Mammary epithelial cell (primary cell): ENCODE measurements at places on chromosomes 7 and 10. TPM values are rescaled to one million over a fixed set of nuclear protein-coding genes. Genes with fewer than 3 reads are reported as not detected.

The RADIL gene
- total RNA-seq = 0.28 and 0.69 TPM in 2 replicates

GRCh38 chr7:30046127-30046770 is 18.0 kb downstream of the PLEKHA8 start:
- DNase-seq = no peak

The SEMA3D gene
- 4.0 and 9.5 TPM in 2 replicates for total RNA-seq

- peak; percentile 38 for DNase-seq
Observed at GRCh38 chr10:62082729-62083411, 181.4 kb downstream of the ARID5B start.

GRCh38 chr7:121331048-121331447 is 2.2 kb downstream of the WNT16 start:
- DNase-seq = no peak

DNA sequence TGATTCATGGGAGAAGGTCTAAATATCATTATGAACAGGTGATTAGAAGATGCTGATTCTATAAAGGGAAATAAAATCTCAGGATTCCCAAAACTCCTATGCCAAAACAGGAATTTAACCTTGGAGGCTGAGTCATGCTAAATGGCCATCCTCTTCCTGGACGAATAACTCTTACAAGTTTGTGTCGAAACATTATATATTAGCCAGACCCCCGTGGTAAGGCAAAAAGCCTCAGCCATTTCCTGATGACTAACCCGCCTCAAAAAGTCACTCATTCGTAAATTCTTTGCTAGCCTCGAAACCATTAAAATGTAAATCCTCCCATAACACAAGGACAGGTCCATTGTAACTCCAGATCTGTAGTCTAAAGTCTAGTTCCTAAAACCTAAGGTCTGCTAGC is 32.0 kb downstream of the CUL2 start:
- DNase-seq = peak; percentile 73

- no peak for DNase-seq
Observed at GRCh38 chr7:140596519-140597427, 43.8 kb downstream of the DENND2A start.

DNA sequence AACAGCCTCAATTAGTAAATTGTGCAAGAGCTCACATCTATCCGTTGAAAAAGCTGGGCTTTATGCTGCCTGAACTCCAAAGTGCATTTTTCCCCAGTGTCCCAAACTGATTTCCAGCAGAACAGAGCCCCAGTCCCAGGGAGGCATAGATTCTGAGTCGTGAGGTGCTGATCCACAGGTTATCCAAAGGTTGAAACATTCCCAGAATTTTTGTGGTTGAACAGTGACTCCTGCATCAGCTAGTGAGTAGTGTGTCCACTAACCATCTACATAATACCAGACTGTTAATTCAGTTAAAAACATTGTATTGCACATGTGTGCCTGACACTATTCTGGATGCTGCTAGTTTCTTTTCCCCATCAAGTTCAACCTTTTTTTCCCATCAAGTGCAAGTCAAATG is 761.5 kb downstream of the GATA3 start:
- peak; percentile 63 for DNase-seq

DNA sequence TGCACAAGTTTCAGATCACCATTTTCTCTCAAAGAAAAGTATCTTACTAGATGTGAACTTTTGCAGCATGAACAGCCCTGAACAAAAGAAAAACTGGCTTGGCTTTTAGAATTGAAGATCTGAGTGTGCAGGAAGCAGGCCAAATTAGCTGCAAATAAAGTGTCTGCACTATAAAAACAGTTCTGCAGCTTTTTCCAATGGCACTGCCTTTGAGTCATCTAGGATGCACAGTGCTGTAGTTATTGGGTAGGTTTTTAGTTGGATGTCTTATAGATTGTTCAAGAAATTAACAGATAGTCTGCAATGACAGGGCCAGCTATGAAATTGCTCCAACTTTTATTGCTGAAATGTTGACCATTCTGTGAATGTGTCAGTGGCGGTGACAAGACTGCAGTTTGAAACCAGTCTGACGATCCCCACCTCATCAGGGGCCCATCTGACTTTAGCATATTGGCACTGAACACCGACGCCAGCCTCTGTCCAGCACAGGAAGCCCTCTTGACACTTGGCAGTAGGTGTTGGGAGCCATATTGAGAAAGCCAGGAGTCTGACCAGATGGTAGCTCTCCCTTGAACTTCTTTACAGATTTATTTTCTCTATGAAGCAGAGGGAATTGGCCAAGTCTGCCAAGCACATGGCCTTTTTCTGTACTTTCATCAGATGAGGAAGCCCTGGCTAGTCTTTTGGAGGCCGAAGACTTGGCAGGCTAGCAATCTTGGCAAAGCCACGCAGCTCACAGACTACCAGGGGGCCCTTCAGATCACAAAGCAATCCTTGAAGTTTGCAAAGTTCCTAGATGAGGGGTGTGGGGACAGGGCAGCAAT is 490.6 kb downstream of the NEBL start:
- no peak for DNase-seq

GRCh38 chr10:114388275-114388674 is 16.0 kb downstream of the AFAP1L2 start:
- peak; percentile 87 for DNase-seq

DNA sequence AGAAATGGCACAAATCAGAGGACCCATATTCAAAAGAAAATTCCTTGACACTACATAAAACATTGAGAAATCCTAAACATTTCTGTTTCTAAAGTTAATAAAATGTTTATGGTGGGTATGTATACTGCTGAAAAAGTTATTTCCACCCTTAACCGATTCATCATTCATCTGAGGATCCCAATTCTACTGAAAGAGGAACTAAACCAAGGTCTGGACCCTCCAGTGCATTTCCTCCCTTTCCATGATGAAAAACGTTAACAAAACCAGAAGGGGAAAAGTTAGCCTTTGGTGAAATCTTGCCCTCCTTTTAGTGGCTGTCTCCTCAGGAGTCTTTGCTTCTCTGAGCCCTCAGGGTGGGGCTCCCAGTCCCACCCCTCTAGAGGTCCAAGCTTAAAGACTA is 144.5 kb upstream of the ASAH2 start:
- DNase-seq = no peak

GRCh38 chr10:126500866-126501265 is 112.6 kb upstream of the ADAM12 start:
- no peak for DNase-seq

The PPP1R17 gene
- not detected in 2 replicates for total RNA-seq

The NEURL1 gene
- total RNA-seq = 0.50 TPM

DNA sequence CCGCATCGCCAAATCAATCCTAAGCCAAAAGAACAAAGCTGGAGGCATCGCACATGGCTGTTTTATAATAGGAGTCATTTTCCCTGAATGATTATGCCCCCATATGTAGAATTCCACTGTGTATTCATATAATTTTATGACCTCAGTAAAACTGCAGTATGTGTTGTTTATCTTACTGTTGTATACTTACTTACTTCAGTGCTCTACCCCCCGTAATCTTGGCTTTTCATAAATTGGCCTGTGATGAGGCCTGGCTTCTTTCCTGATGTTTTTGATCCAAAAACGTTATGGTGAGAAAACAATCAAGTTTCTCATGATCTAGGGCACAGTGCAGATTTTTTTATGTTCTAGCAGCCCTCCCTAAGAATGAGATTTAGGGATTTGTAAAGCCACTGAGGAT is 306.4 kb upstream of the FZD1 start:
- no peak for DNase-seq

DNA sequence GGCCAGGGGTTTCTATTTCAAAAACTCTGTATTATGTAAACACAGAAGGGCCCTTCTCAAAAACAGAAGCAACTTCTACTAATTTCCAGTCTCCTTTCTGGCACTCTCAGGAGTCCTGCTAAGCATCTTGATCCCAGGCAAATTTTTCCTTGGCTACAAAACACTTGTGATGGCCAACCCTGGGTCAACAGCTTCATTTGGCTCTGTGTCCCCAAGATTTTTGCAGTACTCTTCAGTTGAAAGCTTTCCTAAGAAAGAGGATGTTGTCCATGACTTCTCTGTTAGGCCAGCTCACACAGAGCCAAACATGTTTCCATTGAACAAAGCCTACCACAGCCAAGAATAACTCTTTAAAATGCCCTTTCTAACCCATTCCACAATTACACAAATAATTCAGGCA is 99.0 kb upstream of the EGR2 start:
- no peak for DNase-seq

DNA sequence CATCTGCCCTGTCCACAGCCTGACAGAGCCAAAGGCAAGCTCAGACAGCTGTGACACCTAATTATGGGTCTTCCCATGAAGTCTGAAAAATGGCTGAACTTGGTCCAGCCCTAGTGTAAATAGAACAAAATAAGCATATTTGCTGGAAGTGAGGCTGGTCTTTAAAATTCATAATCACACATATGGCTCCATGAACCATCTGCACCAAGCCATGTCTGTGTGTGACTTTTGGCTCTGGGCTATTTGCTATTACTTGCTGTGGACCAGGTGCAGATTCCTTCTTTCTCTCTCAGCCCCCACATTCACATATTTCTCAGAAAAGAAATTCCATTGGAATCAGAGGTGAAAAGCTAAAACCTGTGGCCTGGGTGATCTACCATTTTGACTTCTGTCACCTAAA is 175.9 kb downstream of the PDE1C start:
- DNase-seq = no peak
